ENCODE measurements at places on chromosomes 3 and 15.

DNA sequence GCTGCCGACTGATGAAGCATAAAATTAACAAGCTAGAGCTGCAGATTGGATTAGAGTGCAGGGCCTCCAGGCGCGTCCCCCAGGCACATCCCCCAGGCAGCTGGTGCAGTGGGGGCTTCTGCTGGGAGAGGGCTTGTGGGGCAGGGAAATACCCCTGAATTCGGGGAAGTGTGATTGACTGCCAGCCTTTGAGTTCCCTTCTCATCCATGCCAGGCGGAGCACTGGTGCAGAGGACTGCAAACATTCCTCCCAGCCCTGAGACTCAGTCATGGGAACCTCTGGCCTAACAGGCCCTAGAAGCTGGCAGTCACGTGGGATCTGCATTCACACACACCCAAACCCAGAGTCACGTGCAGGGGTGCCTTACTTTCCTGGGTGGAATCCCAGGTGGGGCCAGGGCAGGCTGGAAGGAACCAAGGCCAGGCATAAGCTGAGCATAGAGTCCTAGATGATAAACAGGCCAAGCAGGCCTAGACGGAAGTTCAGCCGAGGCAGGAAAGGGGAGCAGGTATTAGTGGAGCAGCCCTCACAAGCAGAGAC, 46.2 kb upstream of the SEC22A start:
- no peak for DNase-seq

DNA sequence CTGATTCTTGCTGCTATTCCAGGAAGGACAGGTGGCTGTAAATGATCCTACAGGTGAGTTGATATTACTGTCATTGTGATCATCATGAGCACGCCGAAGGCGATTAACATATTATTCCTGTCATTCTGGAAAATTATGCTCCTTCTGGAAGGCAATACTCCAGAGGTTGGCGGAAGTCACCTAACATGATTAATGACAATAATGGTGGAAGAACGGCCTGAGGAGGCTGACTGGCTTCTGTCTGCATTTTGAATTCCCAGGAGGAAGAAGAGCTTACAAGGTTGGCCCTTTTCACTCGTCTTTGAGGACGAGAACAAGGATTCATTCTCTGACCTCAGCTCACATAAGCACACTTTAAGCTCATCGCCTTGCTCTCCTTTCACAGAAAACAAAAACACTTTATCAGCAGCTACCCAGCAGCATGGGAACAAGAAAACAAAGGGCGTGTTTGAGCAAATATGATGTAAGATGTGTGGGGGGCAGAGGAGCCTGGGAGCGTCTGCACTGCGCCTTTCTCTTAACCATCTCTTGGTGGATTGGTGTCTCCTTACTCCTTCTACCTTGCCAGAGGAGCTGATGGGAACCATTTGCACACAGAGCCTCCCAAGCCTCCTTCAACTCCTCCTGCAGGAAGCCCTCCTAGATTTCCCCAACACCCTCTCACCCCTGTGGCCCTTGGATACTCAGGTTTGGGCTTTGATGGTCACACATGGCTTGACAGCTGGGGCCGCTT, 23.0 kb downstream of the ACSBG1 start:
- DNase-seq = no peak

- DNase-seq = peak; percentile 54
These were observed 63.8 kb downstream of the ATP1B3 start for GRCh38 chr3:141940194-141940776.

- peak; percentile 75 for DNase-seq
These were observed 21.9 kb downstream of the LRIG1 start for GRCh38 chr3:66478960-66479359.

- DNase-seq = no peak
These were observed 260.1 kb upstream of the DPPA4 start for GRCh38 chr3:109597444-109597843.

- no peak for DNase-seq
These were observed 7.4 kb upstream of the ANPEP start for GRCh38 chr15:89822026-89822425.

GRCh38 chr3:140501061-140501769, 176.6 kb upstream of the TRIM42 start:
- DNase-seq = no peak

DNA sequence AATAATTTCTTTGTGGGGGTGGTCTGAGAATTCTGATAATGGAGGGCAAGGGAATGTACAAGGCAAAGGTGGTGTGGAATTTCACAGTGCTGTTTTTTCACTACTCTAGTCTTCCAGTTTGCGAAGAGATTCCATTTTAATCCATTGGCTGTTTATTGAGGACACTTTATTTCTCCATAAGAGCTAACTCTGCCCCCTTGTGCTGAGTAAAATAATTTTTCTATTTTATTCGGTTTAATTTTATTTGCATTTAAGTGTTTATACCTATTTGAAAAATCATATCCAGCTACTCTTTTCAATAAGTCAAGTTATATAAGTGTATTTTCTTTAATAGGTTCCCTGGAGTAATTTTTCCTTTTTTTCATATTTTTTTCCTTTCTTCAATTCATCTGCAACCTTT, 840.1 kb downstream of the TUSC7 start:
- no peak for DNase-seq

- no peak for DNase-seq
These were observed 398.1 kb downstream of the NR2F2 start for GRCh38 chr15:96728591-96728990.

DNA sequence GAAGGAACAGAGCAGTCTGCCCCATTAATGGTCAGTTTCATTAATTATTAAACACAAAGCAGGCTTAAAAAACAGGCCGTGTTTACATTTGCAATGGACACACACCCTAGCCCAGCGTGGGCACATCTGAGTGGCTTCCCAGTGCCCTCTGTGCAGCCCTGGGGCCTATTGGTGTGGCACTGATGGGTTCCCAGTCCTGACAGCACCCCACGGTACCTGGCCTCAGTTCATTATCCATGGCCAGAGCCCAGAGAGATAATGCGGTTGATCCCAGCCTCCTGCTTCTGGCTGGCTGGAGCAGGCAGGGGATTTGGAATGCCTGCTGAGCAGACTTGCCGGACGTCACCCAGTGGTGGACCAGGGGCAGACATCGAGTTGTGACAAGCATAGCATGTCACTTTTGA, 110.5 kb upstream of the ABHD17C start:
- no peak for DNase-seq

- DNase-seq = no peak
These were observed 10.8 kb downstream of the GLYCTK start for GRCh38 chr3:52298149-52299098.

DNA sequence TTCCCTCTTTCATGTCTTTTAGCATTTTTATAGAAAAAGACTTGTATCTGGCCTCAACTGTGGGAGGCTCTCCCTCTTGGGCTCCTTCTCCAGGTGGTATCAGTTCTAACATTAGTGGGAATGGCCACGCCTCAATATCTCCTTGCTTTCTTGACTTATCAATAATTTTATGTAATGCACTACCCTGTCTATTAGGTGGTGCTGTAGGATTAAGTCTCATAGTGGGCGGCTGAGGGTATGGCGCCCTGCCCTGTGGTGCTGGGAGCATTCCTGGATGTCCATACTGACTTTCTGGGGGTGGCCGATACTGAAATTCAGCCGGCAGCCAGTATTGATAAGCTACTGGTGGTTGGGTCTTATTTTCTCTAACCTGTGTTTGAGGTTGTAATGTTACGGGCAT, 8.7 kb upstream of the RPUSD3 start:
- no peak for DNase-seq

DNA sequence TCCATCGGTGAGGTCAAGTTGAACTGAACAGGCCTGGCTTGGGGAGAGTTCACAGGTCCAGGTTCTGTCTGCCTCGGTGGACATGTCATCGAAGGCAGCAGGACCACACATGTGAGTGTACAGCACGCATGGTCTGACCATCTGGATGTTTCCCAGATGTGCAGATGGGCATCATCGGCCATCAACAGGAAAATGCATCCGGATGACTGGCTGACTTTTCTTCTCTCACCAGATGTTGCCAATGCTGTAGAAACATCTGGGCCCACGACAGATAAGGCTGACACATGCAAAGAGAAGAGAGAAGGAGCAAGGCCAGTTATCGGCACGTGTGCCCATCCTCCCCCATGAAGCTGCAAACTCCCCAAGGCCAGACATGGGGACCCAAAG, 45.1 kb downstream of the NOX5 start:
- DNase-seq = no peak

DNA sequence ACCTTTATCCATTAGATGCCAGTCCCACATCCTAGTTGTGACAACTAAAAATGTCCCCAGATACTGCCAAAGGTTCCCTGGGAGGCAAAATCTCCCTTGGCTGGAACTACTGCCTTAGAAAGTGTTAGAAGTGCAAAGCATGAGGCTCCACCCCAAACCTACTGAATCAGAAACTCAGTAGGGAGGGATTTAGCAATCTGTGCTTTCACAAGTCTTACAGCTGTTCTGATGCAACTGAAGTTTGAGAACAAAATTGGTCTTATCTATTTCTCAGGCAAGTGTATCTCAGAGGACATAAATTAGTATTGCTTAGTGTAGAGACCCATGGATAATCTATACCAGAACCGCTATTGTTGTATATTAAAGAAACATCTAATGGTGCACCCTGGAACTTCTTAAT, 70.2 kb downstream of the CLDN1 start:
- no peak for DNase-seq

GRCh38 chr15:40909662-40910630, 15.7 kb downstream of the VPS18 start:
- no peak for DNase-seq

- DNase-seq = no peak
These were observed 53.5 kb downstream of the IQCH start for GRCh38 chr15:67307889-67308597.

GRCh38 chr3:51796854-51797253, 17.8 kb upstream of the IQCF6 start:
- DNase-seq = no peak

DNA sequence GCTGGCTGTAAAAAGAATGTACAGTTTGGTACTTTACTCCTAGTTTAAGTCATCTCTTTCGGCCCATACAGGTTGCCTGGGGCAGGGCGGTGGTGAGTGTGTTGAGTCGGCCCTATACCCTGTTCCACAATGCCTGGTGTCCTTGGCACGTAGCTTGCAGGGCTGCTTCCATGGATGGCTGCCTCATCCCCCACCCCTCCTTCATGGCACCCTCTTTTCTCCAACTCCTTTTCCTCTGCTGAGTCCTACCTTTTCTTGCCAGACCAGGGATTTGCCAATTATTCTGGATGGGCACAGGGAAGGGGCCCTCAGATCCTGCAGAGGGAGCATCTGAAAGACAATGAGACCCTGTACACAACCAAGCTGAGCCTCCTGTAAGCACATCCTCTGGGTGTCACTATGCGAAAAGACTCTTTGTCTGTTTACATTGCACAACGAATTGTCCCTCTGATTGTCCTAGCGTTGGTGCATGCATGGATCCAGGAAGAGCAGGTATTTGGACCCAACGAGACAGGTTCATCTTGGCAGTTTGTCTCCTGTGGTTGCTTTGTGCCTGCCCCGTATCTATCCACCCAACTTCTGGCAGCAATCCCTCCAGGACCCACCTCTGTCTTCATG, 73.6 kb upstream of the CGNL1 start:
- DNase-seq = no peak

- DNase-seq = peak; percentile 78
These were observed 19.7 kb downstream of the SSR3 start for GRCh38 chr3:156535162-156535627.

- no peak for DNase-seq
These were observed 4.1 kb upstream of the CLDN1 start for GRCh38 chr3:190326361-190326760.

- peak; percentile 20 for DNase-seq
These were observed 3.9 kb upstream of the FSIP1 start for GRCh38 chr15:39786447-39787056.

DNA sequence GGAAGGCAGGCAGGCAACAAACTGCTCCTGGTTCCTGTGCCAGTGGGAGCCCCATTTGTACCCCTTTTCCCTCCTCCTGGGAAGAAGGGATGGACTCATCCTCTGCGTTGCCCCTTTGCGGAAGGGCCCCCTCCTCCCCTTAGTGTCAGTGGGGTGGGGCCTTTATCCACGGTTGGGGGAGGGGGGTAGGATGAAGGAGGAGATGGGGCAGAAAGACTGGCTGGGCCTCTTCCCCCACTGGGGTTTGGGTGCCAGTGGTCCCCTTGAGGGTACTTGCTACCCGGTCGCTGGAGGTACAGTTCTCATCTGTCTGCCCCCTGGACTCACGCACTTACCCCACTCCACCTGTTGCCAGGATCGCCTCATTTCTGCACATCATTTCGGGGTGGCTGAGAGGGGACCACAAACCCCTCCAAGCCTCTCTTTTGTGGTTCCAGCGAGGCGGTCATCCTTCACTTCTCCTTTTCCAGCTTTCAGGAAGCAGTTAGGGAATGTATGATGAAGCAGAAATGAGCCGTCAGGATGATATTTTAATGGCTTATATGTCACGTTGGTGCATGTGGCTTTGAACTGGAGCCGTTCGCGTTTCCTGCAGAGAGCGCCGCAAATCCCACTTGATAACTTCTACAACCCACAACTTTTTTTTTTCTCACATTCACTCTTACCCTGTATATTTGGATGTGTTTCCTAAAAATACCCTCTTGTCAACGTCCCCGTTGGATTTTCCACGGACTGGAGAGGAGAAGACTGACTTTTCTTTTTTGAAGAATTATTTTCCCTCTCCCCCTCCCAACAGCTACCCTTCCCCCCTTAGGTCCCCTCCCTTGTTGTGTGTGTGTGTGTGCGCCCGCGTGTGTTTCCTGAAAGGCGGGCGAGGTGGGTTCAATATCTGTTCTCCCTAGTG, at the start of gene ZIC4:
Gene ZIC4 (minus strand): TSS at position 516 of the 904 bp plus-strand sequence. CDS start 3,746 bp downstream, outside the sequence.
- DNase-seq = no peak

DNA sequence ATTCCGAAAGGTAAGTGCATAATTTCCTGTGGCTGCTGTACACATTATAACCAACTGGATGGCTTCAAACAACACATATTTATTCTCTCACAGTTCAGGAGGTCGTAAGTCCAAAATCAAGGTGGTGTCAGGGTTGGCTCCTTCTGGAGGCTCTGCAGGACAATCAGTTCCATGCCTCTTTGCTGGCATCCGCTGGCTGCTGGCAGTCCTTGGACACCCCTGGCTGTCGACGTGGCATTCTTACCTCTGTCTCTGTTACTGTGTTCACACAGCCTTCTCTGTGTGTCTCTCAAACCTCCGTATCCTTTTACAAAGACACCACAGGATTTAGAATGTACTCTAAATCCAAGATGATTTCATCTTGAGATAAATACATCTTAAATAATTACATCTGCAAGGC, 398.8 kb upstream of the ATP10A start:
- no peak for DNase-seq

DNA sequence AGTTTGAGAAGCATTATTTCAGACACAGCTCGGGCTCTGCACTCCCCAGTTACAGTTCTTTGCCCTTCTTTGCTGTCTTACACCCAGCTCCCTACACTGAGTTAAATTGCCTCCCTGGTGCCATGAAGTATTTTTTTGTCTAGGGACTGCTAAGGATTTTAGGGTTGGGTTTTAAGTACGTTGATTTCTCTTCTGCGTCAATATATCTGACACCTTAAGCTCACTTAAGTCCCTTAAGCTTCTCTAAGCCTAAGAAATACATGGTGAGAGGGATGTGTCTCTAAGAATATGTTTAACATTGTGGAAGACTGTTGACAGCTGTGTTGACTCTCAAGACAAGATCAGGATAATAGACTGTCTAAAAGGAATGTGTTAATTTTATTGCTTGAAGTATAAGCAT, 400.5 kb downstream of the PTPRG start:
- DNase-seq = no peak

GRCh38 chr3:56303487-56303886, 164.8 kb downstream of the ERC2 start:
- no peak for DNase-seq

All from SHP77 (cell line).